ENCODE measurements at places on chromosomes 2 and 18.
A peak's percentile ranks its signal among the peaks of the same experiment; 100 is the strongest.

DNA sequence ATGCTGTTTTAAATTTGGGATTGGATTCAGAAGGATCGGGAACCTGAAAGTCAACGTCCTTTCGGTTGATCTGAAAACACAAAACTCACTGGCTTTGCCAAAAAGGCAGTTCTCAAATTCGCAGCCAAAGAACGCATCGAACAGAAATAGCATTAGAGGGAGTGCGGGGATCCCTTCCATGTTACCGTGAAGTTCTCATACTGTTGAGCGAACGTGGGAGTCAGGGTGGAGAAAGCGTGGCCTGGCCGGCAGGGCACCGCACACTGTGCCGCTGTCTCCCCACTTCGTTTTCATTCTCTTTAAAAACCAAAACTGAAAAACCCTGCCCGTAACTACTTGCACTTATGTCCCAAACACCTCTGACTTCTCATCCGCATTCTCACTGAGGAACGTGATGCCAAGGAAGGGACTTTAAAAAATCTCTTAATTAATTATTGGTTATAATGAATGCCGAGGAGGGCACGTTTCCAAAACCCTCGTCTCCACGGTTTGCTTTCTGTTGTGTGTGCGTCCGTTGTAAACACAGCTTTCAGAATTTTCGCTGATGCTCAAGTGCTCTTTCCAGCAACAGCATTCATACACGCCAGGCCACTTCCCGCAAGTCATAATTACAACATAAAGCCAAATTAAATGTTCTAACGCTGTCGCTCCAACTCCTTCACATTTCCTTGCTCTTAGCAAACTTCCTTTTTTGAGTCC is 60.9 kb upstream of the TWIST2 start:
- no peak for DNase-seq

- DNase-seq: no peak
Observed at GRCh38 chr2:134681201-134681600, 37.6 kb downstream of the TMEM163 start.

GRCh38 chr2:201219328-201220096 is 36.6 kb downstream of the CASP10 start:
- no peak for DNase-seq

GRCh38 chr2:108787216-108787541 is 608 bp downstream of the CCDC138 start:
- peak; percentile 15 for DNase-seq

GRCh38 chr2:222307143-222307756 is 8.5 kb upstream of the PAX3 start:
- DNase-seq: no peak

- DNase-seq: no peak
Observed at GRCh38 chr2:128520791-128521190, 202.1 kb upstream of the HS6ST1 start.

- no peak for DNase-seq
Observed at GRCh38 chr18:58670404-58671110, 708 bp upstream of the MALT1 start.

All from left renal cortex interstitium (tissue), 4 donors.